Fibroblast of the aortic adventitia (primary cell): ENCODE measurements at places on chromosomes 2 and 18. TPM values are rescaled to one million over a fixed set of nuclear protein-coding genes. Genes with fewer than 3 reads are reported as not detected.

SCYGR2 gene
- total RNA-seq: not detected in 2 replicates

TMEM198 gene
- total RNA-seq: 1.1 and 2.8 TPM in 2 replicates

SPATA3 gene
- total RNA-seq: not detected in 2 replicates

LIMS3 gene
- 5.6 and 6.1 TPM in 2 replicates for total RNA-seq

CYS1 gene
- total RNA-seq: 3.2 and 7.0 TPM in 2 replicates

ZNF385B gene
- total RNA-seq: 4.8 TPM in 1 of 2 replicates, not detected in the other

CGREF1 gene
- 4.7 and 9.3 TPM in 2 replicates for total RNA-seq

KIF5C gene
- 0.09 TPM in 1 of 2 replicates, not detected in the other for total RNA-seq

WDR35 gene
- total RNA-seq: 21.0 and 22.1 TPM in 2 replicates

KCMF1 gene
- total RNA-seq: 28.5 and 64.5 TPM in 2 replicates

SCN9A gene
- total RNA-seq: 14.0 and 22.9 TPM in 2 replicates

NT5C1B gene
- not detected in 2 replicates for total RNA-seq

DAW1 gene
- 1.3 TPM in 1 of 2 replicates, not detected in the other for total RNA-seq

HNRNPLL gene
- 34.5 and 45.0 TPM in 2 replicates for total RNA-seq

CPS1 gene
- total RNA-seq: 24.6 and 35.7 TPM in 2 replicates

USP14 gene
- 19.3 and 28.1 TPM in 2 replicates for total RNA-seq

NT5DC4 gene
- not detected in 2 replicates for total RNA-seq

FOXI3 gene
- not detected in 2 replicates for total RNA-seq

ST6GAL2 gene
- total RNA-seq: 0.09 and 0.16 TPM in 2 replicates

HRH4 gene
- total RNA-seq: under 0.01 TPM in 1 of 2 replicates, not detected in the other

MFSD2B gene
- not detected in 2 replicates for total RNA-seq

LAMA1 gene
- total RNA-seq: 3.5 and 30.1 TPM in 2 replicates

IL36RN gene
- not detected in 2 replicates for total RNA-seq

MYL1 gene
- total RNA-seq: not detected in 2 replicates

PLA2R1 gene
- 25.0 and 27.0 TPM in 2 replicates for total RNA-seq

DLX2 gene
- total RNA-seq: 0.72 TPM in 1 of 2 replicates, not detected in the other

CCL20 gene
- not detected in 2 replicates for total RNA-seq

GALNT13 gene
- 0.45 and 5.1 TPM in 2 replicates for total RNA-seq
